ENCODE measurements at places on chromosomes 7 and 10.

GRCh38 chr7:155324918-155325235 lies 27.2 kb downstream of the INSIG1 start:
- peaks cover 22% of the 10 kb centered on the region for H3K27me3 ChIP-seq
- no peaks in the 10 kb centered on the region for H3K36me3 ChIP-seq
- no peak overlapping the region for H3K27ac ChIP-seq
- no peak for DNase-seq
- no peaks in the 10 kb centered on the region for H3K4me1 ChIP-seq

DNA sequence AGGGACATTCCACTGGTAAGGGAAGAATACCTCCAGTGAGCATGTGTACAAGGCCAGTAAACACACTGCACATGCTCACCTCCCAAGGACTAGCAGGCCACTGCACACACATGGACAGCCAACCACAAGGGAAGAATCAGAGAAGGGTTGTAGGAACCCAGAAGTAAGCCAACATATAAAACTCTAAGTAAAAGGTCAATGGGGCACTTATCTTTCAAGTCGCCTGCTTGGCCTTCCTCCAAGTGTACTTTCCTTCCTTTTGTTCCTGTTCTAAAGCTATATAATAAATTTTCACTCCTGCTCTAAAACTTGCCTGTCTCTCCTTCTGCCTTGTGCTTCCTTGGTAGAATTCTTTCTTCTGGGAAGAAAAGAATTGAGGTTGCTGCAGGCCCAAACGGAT lies 33.0 kb downstream of the ORC5 start:
- H3K4me3 ChIP-seq: no peak overlapping the region
- no peaks in the 10 kb centered on the region for H3K4me1 ChIP-seq
- no peak overlapping the region for H3K27ac ChIP-seq
- H3K36me3 ChIP-seq: peaks cover 7% of the 10 kb centered on the region
- no peaks in the 10 kb centered on the region for H3K27me3 ChIP-seq
- no peak for DNase-seq

DNA sequence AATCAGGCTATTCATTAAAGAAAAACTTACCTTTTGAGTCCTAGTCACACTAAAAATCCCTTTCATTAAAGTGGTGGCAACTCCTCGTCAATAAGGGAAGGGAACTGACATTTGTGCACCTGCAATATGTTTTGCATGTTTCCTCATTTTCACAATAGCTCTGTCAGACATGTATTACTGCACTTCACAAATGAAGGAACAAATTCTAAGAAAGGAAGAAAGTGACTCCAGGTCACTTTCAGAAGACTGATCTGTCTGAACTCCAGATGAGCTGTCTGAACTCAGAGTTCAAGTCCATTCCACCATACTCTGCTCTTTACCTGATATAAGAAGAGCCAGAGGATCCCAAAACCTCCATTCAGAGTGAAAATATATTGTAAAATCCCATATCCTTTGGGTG lies 50.3 kb upstream of the GSAP start:
- H3K36me3 ChIP-seq: no peaks in the 10 kb centered on the region
- H3K4me3 ChIP-seq: no peak overlapping the region
- H3K27ac ChIP-seq: no peak overlapping the region
- no peaks in the 10 kb centered on the region for H3K27me3 ChIP-seq
- no peaks in the 10 kb centered on the region for H3K4me1 ChIP-seq

DNA sequence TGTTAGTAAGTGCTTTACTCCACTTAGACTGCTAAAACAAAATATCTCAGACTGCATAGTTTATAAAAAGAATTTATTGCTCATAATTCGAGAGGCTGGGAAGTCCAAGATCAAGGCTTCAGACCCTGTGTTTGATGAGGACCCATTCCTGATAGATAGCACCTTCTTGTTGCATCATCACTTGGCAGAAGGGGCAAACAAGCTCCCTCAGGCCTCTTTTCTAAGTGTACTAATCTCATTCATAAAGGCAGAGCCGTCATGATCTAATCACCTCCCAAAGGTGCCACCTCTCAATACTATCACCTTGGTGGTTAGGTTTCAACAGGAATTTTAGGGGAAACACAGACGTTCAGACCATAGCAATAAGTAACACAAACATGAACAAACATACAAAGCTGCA lies 55.4 kb downstream of the CRPPA start:
- H3K36me3 ChIP-seq: no peaks in the 10 kb centered on the region
- no peaks in the 10 kb centered on the region for H3K27me3 ChIP-seq
- H3K4me3 ChIP-seq: no peak overlapping the region
- H3K4me1 ChIP-seq: no peaks in the 10 kb centered on the region
